ENCODE measurements at places on chromosomes 7 and 10. TPM values are rescaled to one million over a fixed set of nuclear protein-coding genes. Genes with fewer than 3 reads are reported as not detected.

- DNase-seq: no peak
These were observed 186.0 kb downstream of the PRKCQ start for GRCh38 chr10:6394084-6394483.

GRCh38 chr10:100827819-100828737, 82.7 kb downstream of the PAX2 start:
- DNase-seq: no peak

DNA sequence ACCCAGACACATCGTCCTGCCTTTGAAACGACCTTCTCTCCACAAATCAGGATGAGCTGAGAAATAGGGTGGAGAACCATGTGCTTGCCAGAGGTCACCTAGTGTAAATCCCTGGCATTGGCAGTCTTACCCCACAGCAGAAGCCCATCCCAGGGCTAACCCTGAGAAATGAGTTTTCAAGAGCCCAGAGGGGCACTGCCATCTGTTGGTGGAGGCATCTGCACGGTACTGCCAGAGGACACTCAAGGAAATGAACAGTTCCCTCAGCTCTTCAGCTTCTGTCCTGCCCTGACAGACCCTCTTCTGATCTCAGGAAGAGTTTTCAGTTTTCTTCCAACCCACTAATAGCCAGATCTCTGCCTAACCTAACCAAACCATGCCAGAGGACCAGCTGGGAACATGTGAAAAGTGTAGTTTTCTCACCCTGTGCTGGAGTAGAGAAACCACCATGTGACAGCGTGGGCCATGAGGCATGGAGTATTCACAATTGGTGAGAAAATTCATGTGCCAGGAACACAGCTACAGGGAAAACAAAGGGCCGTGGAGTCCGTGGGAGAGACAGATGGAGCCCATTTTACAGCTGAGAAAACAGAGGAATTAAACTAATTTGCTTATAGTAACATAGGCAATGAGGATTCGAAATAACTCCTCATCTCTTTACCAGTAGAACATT, 37.7 kb upstream of the ITPRID1 start:
- DNase-seq: no peak

DNA sequence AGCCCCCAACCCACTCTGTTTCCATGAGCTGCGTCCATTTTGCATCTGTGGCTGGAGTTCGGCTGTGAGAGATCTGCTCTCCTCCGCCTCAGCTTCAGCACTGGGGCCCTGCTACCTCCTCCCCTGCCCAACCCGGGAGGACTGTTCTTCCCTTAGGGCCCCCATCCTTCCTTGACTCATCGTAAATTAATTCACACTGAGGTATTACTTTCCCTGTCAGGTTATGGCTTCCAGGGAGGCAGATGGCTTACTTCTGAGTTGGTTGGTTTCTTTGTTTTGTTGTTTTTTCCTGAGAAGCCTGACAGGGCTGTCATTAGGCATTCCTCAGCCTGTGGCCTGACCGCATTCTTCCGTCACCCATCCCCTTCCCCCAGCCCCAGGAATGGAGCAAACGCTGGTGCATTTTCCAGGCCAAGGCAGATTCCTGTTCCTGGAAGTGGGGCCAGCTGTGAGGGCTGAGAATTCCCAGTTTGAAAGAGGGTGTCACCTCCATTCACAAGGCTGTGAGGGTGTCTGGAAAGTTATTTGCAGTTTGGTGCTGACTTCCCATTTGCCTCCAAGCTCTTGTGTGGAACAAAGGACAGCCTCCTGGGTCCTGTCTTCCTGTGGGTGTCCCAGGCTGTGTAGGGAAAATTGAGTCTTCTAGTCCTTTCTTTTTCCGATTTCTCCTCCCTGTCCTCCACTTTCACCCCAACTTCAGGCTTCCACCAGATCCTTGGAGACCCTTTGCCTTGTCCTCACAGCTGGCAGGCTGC, 11.7 kb downstream of the CPA5 start:
- DNase-seq: no peak

DNA sequence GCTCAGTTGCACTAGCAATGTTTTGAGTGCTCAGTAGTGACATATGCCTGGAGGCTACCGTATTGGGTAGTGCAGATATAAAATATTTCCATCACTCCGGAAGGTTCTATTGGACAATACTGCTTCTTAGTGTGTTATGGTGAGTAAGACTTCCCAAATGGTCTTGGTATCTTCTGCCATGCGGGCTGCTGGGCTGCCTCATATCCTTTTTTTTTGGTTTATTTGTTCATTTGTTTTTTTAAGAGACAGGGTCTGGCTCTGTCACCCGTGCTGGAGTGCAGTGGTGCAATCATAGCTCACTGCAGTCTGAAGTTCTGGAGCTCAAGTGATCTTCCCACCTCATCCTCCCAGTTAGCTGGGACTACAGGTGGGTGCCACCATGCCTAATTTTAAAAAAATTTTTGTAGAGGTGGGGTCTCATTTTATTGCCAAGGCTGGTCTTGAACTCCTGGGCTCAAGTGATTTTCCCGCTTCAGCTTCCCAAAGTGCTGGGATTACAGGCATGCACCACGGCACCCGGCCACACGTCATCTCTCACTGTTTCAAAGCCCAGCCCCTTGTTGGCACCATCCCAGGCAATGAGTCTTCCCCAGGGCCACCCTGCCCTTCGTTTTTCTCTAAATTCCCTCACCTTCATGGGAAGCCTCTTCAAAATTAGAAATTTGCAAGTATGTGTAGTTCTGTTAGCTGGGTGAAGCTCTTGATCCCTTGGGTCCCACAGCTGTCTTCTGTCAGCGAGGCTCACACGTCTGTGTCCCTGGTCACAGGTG, 111.0 kb upstream of the KLF14 start:
- DNase-seq: no peak

GRCh38 chr7:106260136-106260561, 24.6 kb downstream of the NAMPT start:
- DNase-seq: no peak

DNA sequence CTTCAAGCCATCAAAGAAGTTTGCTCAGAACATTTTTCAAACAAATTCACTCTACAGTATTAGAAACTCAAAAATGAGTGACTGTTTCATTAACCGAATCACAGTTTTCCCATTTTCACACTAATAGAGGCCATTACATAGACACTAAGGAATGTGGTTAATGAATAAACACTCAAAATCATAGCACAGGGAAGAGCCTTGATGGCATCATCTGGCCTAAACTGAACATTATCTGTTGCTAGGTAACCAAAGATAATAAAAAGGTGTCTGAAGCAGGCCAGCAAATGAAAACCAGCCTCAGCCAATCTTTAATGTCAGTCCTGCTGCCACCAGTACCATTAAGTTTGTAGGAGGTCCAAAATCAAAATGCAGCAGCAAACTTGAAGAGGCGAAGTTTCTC, 492.4 kb upstream of the STEAP1 start:
- DNase-seq: no peak

GRCh38 chr10:104527013-104527412, 114.1 kb upstream of the SORCS3 start:
- no peak for DNase-seq

- DNase-seq: no peak
These were observed at the start of gene GSDME for GRCh38 chr7:24757353-24758275. TSS of gene GSDME (minus strand) at chr7:24757464. CDS start at chr7:24749774, 7,690 bp downstream.

GRCh38 chr10:6327961-6328698, 125.4 kb downstream of the PFKFB3 start:
- no peak for DNase-seq

- no peak for DNase-seq
These were observed 131.7 kb upstream of the HDAC9 start for GRCh38 chr7:18363751-18364380.

GRCh38 chr10:114043532-114044246, at the start of gene ADRB1:
TSS of gene ADRB1 (plus strand) at chr10:114043866. CDS start at chr10:114044133, 267 bp downstream.
- no peak for DNase-seq

DNA sequence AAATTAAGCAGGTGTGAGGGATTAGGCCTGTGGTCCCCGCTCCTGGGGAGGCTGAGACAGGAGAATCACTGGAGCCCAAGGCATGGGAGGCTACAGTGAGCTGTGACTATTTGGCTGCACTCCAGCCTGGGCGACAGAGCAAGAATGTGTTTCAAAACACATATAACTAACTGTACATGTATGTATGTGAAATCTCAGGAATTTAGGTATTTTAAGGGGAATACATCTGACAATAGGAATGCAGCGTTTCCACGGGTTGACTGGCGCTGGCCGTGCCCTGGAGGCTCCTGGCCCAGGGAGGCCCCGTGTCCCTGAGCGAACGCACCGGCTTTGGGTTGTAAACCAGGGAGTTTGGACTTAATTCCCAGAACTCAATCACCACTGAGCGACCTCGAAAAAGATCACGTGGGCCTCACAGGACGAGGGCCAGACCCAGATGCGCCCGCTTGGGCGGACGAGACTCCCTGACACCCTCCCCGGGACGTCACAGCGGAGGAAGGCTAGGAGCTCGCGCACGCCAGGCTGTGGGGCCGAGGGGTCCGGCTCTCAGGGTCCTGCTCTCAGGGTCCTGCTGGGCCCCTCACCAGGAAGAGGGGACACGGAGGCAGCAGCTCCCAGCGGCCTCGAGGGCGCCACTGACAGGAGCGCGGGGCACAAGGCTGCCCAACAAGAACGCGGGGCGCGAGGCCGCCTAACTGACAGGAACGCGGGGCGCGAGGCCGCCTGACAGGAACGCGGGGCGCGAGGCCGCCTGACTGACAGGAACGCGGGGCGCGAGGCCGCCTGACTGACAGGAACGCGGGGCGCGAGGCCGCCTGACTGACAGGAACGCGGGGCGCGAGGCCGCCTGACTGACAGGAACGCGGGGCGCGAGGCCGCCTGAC, 18.4 kb downstream of the PTPRN2 start:
- DNase-seq: no peak

SPACDR gene
- total RNA-seq: not detected

ST7 gene
- 23.7 TPM for total RNA-seq

HMX3 gene
- total RNA-seq: not detected

MYOF gene
- total RNA-seq: 74.3 TPM

EVX1 gene
- not detected for total RNA-seq

MLXIPL gene
- total RNA-seq: 37.3 TPM

OR2A42 gene
- total RNA-seq: not detected

ADCY1 gene
- 2.3 TPM for total RNA-seq

RBM20 gene
- total RNA-seq: 1.7 TPM

ASZ1 gene
- total RNA-seq: not detected

IL2RA gene
- total RNA-seq: 25.0 TPM

SORBS1 gene
- total RNA-seq: 497 TPM

All from omental fat pad (tissue), 4 donors.